Stimulated activated CD8-positive, alpha-beta memory T cell treated with anti-CD3 and anti-CD28 coated beads, Interleukin-4, amount 100 ng/mL, for 1 hour (primary cell): ENCODE measurements at places on chromosomes 2 and 18.

- DNase-seq, result no peak
Observed at GRCh38 chr2:191050640-191050987, 36.6 kb upstream of the STAT1 start.

GRCh38 chr2:222973733-222974132 lies 78.3 kb upstream of the KCNE4 start:
- no peak for DNase-seq

DNA sequence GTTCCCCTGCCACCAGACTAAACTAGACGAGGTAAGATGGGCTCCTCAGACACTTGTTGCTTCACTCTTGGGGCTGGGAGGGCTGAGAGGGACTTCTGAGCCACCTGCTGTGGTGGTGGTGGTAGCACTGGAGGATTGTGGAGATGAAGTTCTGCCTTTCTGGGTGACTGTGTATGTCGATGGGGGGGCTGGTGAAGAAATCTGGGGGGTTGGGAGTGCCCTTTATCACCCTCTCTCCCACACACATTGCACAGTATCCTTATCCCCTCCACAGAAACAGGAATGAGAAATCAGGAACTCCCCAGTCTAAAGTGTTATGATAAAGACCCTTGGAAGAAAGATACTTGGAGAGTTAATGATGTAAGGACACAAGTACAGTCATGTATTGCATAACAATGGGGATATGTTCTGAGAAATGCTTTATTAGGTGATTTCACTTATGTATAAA lies 38.5 kb downstream of the HK2 start:
- no peak for DNase-seq

DNA sequence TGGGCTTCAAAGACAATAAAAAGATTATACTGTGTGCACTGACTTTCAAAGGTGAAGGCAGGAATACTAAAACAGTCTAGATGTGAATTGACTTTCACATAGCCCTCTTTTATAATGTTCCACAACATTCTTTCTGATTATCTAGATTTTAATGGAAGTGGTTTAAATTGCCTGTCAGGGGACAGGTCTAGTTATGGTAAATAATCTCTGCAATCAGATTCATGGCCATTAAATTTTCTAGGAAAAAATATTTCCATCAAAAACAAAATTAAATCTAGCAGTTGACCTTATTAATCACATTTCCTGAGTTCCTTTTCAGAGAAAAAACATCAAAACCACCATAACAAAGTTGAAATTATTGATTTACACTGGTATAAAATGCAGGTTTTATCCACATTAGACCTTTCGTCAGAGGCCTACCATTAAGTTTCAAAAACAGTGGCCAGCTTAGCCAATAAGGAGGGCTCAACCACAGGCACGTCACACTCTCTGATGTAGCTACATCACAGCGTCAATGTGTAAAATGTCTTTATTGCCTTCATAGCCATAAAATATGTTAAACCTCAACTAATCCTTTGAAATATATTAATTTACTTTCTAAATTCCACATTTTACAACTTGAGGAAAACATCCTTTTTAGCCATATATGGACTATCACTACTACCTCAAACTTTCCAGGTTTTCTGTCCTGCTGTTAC lies 79.4 kb downstream of the NOL10 start:
- no peak for DNase-seq

DNA sequence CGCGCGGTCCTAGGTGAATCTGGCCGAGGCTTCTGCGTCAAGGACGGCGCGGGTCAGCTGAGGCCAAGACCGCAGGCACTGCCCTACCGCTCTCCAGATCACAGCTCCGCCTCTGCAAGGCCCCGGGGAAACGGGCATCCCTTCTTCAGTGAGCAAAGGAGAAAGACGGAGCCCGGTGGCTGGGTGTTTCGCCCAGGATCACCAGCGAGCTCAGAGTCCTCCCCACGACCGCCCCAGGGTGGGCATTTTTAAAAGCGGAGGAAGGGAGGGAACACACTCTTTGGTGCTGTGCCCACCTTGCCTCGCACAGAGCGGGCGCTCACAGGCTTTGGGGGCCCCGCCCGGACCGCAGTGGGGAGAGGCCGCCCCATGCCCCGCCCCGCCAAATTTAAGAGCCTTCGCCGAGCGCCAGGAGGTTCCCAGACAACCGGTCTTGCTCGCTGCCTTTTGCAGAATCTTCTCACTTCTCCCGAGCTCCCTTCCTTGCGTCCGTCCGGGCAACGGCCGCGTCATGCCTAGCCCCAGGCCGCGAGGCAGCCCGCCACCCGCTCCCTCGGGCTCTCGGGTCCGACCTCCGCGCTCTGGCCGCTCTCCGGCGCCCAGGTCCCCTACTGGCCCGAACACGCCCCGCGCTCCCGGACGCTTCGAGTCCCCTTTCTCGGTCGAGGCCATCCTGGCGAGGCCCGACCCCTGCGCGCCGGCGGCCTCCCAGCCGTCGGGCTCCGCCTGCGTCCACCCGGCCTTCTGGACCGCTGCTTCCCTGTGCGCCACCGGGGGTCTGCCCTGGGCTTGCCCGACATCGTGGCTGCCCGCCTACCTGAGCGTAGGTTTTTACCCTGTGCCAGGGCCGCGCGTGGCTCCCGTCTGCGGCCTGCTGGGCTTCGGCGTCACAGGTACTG lies at the start of gene NOTO:
Gene NOTO (plus strand): TSS at position 419 of the 899 bp plus-strand sequence. CDS start 93 bp downstream, at position 512.
- DNase-seq, result no peak

DNA sequence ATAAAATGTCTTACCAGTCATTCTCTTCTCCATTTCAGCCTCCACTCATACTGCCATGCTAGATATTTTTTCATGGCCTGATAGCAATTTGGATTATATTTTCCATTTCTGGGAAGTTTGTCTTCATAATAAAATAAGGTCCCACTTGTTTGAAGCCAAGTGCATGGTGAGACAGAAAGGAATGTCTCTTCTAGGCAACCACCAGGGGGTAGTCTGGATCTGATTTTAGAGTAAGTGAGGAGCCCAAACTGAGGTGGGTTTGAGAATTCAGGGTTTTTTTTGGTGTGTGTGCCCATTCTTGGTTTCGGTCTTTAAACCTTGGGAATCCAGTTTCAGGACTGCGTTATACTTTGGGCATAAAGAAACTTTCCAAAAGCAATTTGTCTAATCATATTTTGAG lies 315.5 kb downstream of the RPRM start:
- no peak for DNase-seq

DNA sequence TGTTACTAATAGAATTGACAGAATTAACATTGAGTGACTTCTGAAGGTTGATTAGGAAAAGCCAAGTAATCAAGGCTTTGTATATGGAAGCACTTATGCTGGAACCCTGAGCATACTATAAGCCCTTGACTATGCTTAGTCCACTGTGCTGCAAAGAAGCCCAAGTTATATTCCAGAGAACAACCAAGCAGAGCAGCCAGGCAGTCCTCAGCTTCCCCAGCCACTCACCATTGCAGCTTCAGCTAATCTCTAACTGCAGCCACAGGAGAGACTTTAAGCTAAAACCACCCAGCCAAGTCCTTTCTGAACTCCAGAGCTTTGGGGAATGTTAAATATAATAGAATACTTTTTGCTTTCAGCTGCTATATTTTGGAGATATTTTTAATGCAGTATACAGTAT lies 164.4 kb upstream of the VWC2L start:
- no peak for DNase-seq

- DNase-seq, result no peak
Observed at GRCh38 chr2:132951008-132951714, 281.2 kb upstream of the LYPD1 start.

GRCh38 chr2:43105586-43106558 lies 120.5 kb downstream of the ZFP36L2 start:
- DNase-seq, result no peak

- DNase-seq, result no peak
Observed at GRCh38 chr2:54030806-54031205, 60.0 kb upstream of the PSME4 start.

DNA sequence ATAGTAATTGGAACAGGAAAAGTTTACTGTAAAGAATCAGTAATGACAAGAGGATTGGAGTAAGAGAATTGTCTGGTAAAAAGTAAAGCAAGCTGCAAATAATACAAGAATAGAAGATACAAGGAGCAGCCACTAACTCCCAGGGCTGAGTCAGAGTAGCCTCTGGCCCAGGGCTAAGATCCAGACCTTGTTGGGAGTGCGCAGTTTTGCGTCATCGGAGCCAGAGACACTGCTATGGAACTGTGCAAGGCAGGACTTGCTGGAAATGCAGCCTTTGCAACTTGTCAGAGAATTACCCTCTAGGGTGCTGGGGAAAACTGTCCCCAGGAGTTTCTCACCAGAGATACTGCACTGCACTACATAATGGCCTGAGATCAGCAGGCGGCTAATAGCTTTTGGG lies 135.2 kb downstream of the NYAP2 start:
- no peak for DNase-seq

DNA sequence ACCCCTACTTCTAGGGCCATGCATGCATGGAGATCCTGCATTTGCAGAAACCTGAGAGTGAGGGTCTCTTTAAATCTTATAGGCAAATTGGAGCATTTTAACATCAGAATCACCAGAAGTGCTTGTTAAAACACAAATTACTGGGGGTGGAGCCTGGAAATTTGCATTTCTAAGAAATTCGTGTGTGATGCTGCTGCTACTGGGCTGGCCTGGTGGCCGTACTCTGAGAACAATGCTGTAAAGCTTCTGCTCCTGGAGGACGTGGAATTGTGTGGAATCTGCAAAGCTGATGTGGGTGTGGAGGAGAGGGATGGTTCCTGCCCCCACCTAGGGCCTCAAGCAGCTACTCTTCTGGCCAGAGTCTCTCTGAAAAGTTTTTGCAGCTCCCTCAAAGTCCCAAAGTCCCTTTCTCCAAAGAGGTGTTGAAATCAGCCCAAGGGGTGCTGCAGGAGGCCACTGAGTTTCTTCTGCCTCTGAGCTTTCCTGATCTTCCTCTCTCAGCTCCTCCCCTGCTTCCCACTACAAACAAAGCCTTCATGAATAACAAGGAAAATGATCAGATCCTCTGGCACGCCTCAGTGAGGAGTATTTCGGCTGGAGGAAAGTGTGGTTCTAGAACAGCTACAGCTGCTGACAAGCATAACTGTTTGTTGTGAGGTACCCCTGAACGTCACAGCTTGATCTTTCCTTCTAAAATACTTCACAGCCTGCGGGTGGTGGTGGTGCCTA lies 508.3 kb downstream of the CNTNAP5 start:
- no peak for DNase-seq

- DNase-seq, result no peak
Observed at GRCh38 chr2:75476761-75477160, 84.0 kb downstream of the EVA1A start.

GRCh38 chr2:135203944-135204343 lies 151.9 kb downstream of the RAB3GAP1 start:
- no peak for DNase-seq

GRCh38 chr18:78448591-78448990 lies 531.0 kb upstream of the SALL3 start:
- DNase-seq, result no peak

DNA sequence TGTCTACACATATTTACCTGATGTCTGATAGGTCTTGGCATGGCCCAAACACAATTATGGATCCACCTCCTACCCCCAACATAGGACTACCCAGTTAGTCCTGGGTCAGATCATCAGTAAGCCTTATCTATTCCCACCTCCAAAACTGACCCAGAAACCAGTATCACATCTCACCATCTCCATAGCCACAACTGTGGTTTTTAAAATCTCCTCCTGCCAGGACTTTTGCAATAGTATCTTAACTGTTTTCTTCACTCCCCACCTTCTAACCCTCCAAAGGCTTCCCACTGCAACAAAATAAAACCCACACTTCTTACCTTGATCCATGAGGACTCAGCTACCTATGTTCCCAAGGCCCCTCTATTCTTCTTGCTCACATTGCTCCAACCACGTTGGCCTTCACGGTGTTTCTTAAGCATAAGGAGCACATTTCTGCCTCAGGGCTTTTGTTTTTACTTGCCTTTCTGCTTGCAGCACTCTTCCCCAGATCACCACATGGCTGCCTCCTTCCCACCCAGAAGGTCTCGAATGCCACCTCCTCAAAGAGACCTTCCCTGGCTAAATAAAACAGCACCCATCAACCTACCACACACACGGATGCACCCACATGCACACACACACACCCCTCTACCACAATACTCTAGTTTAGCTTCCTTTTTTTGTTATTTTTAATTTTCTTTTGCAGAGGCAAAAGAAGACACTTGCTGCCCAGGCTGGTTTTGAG lies 125.9 kb upstream of the SLC1A4 start:
- no peak for DNase-seq

GRCh38 chr2:181995289-181995688 lies 9.6 kb downstream of the PPP1R1C start:
- DNase-seq, result no peak

- DNase-seq, result no peak
Observed at GRCh38 chr18:41569867-41570266, 385.2 kb upstream of the PIK3C3 start.

DNA sequence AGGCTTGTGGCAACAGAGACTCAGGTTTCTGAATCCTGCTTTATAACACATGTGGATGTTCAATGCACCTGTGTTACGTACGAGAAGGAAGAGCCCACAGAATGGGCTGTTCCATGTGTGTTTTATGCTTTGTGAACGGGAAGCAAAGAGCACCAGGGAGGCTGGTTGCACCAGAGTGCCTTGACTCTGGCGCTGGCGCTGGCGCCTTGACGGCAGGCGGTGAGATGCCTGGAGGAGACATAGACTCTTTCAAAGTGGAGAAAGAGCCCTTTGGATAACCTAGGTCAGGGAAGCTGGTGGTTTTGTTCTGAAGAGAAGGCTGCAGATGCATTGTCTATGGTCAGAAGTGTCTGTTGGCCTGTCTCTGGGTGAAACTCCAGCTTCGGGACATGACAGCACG lies 80.2 kb upstream of the APCDD1 start:
- DNase-seq, result no peak

- DNase-seq, result no peak
Observed at GRCh38 chr18:13124411-13124810, 94.1 kb upstream of the LDLRAD4 start.

DNA sequence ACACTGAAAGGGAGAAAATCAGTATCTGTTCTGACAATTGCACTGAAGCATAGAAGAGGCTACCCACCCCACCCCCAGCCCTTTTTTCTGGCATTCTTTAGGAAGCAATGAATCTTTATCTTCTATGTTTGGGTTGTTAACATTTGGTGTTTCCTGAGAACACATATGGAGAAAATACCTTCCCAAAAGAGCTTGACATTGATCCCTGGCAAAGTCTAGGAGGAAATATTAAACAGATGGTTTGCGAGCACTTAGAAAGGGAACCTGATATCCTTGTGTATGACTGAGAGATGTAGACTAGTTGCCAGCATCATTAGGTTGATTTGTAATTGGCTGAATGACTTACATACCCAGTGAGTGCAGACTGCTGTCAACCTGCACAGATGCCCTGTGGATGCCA lies 42.9 kb downstream of the DOK1 start:
- no peak for DNase-seq

GRCh38 chr2:2648094-2648493 lies 317.0 kb upstream of the MYT1L start:
- no peak for DNase-seq

- no peak for DNase-seq
Observed at GRCh38 chr2:206783718-206784117, 18.3 kb downstream of the FASTKD2 start.

GRCh38 chr2:189719571-189719970 lies 43.0 kb downstream of the OSGEPL1 start:
- no peak for DNase-seq
